ENCODE measurements at places on chromosomes 13 and 19.
A peak's percentile ranks its signal among the peaks of the same experiment; 100 is the strongest.

- peak; percentile 54 for DNase-seq
Measured at GRCh38 chr13:95387733-95388207, 86.5 kb upstream of the ABCC4 start.

- DNase-seq, result peak; percentile 47
Measured at GRCh38 chr13:83503424-83503823, 378.9 kb downstream of the SLITRK1 start.

GRCh38 chr19:54257116-54257480 lies at the start of gene LILRB5:
Gene LILRB5, minus strand, starts transcription at chr19:54257273. Its CDS starts 80 bp downstream, at chr19:54257193.
- DNase-seq, result no peak

DNA sequence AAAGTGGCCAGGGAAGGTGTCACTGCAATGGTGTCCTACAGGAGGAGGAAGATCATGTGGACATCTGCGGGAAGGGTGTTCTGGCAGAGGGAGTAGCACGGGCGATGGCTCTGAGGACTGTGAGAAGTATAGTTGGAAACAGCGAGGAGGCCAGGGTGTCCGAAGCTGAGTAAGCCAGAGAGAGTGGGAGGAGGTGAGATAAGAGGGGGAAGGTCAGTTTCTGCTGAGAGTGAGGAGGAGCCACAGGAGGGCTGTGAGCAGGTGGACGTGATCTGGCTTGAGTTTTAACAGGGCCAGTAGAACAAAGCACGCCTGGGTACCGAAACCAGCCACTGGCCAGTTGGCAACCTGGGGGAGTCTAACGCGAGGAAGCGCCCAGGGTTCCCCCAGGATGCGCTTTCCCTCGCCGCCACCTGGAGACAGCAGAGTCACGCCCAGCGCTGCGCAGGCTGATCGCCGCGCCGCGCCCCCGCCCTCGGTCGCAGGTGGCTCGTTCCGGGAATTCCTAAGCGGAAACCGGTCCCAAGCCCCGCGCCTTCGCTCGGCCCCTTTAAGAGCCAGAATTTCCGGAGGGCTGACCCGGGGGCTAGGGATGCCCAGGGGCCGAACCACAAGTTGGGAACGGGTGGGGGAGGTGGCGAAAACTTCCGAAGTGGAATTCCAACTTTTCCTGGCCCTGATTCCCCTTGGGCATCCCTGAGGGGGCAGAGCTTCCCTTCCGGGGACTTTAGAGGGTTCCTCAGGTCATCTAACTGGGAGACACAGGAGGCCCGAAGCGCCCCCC lies 1.1 kb upstream of the LSR start:
- DNase-seq, result no peak

DNA sequence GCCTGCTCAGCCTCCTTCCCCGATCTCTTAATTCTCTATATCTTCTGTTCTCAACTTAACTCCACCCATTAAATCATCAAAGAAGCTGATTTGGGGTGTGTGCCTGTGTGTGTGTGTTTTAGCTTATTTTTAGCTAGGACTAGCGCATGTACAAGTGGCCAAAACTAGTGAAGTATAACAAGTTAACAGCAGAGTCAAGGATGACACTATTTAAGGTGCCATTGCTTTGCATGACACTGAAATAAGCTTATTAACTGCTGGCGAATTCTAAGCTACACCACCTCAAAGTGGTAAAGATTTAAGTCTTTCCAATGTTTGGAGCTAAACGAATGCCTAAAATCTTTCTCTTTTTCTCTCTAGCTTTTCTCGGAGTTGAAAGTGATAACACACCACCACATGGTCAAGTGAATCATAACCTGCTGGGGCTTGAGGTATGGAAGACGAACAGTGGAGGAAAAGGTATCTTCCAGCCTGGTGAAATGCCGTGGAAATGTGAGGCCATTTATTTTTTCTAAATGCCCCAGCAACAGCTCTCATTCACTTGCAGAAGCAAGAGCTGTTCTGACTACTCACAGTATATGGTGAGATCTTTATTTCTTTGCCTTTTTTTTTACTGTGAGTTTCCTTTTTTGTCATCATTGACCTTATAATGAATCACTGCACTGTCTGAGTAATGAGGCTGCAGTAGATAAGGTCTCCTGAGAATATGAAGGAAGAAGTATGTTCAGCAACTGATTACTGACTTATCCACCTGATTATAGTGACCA lies 570.3 kb downstream of the PCDH9 start:
- DNase-seq, result peak; percentile 76

DNA sequence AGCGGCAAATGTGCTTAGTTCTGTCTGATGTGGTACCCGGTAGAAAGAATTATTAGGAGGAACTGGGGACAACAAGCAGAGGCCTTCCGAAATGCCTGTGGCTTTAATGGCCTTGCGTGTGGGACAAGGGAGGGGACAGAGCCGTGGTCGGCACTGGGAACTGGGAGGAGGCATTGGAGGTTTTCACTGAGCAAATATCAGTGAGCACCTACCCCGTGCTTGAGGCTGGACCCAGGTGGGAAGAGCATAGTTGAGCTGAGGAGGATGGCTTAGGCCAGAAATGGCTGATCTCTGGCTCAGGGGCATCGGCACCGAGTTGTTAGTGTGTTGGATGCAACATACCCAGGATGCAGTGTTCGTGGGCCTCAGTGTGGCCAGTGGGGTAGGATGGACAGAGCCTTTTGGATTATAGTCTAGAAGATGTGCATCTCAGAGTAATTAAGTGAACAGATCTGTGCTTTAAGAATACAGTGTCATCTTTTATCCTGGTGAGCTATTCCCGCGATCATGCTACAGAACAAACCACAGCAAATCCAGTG lies 201.3 kb downstream of the TEX29 start:
- no peak for DNase-seq

GRCh38 chr13:46982856-46983582 lies 86.2 kb upstream of the HTR2A start:
- no peak for DNase-seq

GRCh38 chr19:35451338-35452096 lies 3.5 kb downstream of the FFAR2 start:
- no peak for DNase-seq

GRCh38 chr13:37090912-37091311 lies 14.6 kb downstream of the CSNK1A1L start:
- DNase-seq, result no peak

DNA sequence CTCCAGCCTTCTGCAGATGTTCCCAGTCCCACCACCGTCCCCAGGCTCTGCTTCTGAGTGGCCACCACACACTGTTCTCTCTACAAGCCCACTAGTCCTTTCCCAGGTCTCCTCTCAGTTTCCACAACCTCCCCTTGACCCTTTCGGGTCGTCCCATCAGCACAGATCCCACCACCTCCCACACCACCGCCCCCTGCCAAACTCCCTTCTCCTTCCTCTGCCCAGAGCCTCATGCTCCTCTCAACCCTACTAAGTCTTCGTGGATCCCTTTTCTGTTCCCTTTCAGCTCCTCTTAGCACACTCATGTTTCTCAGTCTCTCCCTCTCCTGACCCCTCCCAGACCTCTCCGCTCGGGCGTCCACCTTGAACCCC lies 1.9 kb downstream of the NAPA start:
- no peak for DNase-seq

DNA sequence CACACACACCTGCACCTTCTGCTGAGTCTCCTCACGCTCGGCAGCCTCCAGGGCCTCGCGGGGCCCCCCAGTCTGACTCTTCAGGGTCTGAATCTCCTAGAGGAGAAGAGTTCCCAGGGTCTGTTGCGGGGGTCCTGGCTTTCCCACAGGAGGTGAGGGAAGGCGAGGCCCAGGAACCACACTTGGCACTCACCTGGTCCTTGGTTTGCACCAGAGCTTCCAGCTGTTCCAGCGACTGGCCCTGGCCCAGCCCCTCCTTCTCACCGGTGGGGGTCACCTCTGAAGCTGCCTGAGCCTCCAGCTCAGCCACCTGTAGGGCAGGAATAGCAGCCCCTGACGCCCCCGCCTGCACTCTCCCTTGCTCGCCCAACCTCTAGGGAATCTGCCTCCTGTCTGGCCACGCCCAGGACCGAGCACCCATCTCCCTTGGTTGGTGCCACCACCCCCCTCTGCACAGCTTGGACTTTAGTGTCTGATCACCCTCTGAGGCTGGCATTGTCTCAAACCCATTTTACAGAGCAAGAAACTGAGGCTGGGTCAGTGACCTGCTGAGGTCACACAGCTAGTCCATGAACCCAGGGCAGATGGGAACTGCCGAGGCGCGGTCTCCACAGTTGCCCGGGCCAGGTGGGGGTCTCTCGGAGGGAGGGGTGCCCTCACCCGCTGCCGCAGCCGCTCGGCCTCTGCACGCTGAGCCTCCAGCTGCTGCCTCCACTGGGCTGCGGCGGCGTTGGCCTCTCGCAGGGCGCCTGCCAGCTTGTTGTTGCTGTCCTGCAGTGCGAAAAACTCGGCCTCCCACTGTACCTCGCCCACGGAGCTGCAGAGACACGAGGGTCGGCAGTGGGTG lies 9.5 kb downstream of the HOMER3 start:
- DNase-seq, result no peak

- DNase-seq, result no peak
Measured at GRCh38 chr13:48490241-48490640, 42.6 kb downstream of the RCBTB2 start.

DNA sequence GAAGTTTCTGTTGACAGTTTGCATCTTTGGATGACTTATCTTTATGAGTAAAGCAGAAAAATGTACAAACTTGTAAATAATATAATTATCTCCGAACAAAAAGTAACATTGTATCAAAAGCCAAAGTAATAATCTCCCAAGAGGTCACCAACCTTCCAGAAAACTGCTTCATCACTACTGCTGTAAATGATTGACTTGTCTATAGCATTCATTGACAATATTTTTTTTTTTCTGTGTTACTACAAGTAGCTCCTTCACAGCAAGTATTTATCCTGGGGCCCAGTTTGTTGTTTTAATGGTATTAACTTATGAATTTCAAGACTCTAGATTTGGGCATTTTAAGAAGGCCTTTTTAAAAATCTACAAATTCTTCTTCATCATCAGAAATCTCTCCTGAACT lies 242.4 kb downstream of the KLF12 start:
- DNase-seq, result no peak

GRCh38 chr13:66665991-66666390 lies 564.1 kb downstream of the PCDH9 start:
- peak; percentile 78 for DNase-seq

- peak; percentile 82 for DNase-seq
Measured at GRCh38 chr19:32599736-32600157, 18.8 kb downstream of the PDCD5 start.

- no peak for DNase-seq
Measured at GRCh38 chr19:43731846-43732245, 16.0 kb downstream of the IRGC start.

DNA sequence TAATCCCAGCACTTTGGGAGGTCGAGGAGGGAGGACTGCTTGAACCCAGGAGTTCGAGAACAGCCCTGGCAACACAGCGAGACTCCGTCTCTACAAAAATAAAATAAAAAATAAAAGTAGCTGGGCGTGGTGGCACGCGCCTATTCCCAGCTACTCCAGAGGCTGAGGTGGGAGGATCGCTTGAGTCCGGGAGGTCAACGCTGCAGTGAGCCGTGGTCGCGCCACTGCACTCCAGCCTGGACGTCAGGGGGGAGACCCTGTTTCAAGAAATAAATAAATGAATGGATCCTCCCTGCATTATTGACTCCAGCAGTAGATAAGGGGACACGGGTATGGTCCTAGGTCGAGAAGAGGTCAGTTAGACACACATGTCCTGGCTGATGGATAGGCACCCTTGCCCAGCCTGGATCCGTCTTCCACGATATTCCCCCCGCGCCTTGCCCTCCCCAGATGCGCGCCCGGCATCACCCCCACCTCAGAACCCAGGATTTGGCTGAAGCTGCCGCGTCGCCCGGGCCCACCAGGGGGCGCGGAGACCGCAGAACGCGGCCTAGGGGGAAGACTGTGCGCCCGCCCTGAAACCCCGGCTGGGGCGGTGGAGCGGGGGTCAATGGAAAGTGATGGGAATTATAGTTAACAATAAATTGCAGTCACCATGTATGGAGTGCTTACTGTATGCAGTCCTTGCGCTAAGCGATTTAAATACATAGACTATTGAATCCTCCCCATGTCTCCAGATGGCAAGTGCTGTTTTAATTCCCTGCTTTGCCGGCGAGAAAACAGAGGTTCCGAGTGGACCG lies 2.1 kb upstream of the HOOK2 start:
- peak; percentile 80 for DNase-seq

DNA sequence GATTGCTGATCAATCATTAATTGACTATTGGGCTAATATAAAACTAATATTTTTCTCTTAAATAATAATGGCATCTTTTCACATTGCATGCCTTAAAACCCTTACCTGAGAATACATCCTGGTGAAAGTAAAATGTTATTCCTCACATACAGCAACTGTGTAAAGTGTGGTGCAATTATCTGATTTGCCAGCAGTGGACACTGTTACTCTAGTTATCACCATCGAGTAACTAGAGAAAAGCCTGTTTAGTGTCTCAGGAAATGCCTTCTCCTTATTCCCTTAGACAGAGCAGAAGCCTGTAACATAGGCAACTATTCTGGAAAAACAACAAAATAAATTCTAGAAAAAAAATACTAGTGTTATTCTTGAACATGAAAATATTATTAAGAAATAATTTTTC lies 459.8 kb downstream of the FGF14 start:
- peak; percentile 16 for DNase-seq

DNA sequence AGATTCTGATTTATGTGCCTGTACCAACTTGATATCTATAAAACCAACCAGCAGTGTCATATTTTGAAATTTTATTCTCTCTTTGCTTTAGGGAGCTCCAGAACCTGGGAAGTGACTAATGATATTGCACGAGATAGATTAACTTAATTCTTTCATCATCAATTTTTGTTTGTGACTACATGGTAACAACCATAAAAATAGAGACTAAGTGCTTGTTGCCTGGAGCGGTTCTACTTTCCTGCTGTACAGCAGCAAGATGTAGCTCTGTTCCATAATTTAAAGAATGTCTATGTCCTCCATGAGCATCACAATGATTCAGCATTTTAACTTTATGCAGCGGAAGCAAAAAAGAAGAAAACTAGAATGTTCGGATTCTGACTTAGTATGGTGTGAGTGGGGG lies 275.6 kb downstream of the KLF5 start:
- DNase-seq, result peak; percentile 21

GRCh38 chr19:49071860-49072547 lies 495 bp downstream of the KCNA7 start:
- no peak for DNase-seq

- DNase-seq, result peak; percentile 51
Measured at GRCh38 chr13:35857769-35858168, 273.4 kb downstream of the DCLK1 start.
